T follicular helper cell (primary cell): ENCODE measurements at places on chromosomes 13 and 19.
A peak's percentile ranks its signal among the peaks of the same experiment; 100 is the strongest.

DNA sequence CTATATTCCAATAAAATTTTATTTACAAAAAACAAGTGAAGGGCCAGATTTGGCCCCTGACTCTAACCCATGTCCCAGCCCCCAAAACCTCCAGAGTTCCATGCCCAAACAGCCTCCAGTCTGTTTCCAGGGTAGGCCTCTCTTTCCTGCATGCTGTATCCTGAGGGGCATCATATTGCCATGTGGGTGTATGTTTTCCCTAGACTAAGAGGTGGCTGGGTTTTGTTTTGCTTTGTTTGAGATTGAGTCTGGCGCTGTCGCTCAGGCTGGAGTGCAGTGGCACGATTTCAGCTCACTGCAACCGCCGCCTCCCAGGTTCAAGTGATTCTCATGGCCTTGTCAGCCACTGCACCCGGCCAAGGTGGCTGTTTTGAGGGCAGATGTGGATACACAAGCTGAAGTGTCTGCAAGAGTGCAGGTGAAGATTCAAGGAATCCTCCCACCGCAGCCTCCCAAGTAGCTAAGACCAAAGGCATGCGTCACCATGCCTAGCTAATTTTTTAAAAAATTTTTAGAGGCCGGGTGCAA, 23.6 kb upstream of the LSM14A start:
- DNase-seq = no peak

DNA sequence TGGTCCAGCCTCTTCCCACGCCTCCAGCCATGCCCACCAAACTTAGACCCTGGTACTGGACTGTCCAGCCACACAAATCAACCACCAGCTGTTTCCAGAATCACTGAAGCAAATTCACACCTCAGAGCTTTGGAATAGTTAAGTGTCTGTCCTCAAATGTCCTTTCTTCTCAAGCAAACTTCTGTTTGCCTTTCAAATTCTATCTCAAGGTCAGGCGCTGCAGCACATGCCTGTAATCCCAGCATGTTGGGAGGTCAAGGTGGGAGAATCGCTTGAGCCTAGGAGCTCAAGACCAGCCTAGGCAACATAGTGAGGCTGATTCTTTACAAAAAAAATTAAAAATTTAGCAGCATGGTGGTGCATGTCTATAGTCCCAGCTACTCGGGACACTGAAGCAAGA, 19.4 kb upstream of the PRODH2 start:
- no peak for DNase-seq

DNA sequence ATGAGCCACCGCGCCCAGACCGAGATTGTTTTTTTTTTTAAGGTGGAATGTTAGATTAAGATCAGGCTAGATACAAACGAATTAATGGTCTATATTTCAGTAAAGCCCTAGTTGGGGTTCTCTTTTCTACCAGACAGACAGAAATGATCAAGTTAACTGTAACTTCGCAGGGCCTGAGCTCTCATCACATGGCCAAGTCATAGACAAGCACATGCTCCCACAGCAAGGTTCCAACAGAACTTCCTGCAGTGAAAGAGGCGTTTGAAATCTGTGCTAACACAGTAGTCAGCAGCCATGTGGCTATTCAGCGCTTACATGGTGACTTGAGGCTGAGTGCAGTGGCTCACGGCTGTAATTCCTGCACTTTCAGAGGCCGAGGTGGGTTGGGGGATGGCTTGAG, 34.7 kb upstream of the SEMA6B start:
- no peak for DNase-seq

- DNase-seq = no peak
Observed at GRCh38 chr19:16033136-16033530, 43.2 kb upstream of the TPM4 start.

DNA sequence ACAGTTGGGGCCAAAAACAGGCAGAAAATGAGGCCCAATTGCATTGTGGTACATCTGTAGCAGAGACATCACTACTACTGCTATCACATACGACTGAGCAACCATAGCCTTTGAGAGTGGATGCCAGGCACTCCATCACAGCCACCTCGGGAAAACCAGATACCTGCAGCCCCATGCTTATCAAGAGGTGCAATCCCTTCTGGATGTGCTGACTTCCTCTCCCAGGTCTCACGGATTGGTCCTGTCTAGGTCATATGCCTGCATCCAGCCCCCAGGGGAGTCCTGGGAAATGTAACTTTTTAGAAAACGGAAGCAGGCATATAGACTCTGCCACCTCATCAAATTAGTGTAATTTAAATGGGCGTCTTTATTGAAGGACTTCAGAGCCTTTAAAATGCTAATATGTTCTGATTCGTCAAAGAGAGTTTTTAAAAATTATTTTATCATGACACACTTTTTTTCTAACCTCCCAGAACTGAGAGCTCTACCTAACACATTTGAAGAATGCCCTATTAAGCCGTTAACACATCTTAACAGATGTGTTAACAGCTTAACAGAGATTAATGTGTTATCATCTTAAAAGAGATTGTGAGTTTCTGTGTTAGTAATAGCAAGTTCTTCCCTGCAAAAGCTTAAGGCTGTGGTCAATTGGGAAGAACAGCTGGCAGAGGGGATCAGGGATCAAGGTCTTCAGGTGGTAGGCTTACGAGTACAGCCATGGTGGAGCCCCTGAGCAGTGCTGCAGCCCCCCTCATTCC, 63.9 kb downstream of the DLEU7 start:
- no peak for DNase-seq

- DNase-seq = no peak
Observed at GRCh38 chr13:46235286-46235685, 23.6 kb downstream of the LRRC63 start.

- peak; percentile 48 for DNase-seq
Observed at GRCh38 chr19:4352701-4353121, 9.3 kb downstream of the MPND start.

GRCh38 chr19:49151267-49152118, 3.7 kb downstream of the HRC start:
- no peak for DNase-seq

GRCh38 chr19:35719402-35720162, 1.8 kb downstream of the KMT2B start:
- DNase-seq = no peak

DNA sequence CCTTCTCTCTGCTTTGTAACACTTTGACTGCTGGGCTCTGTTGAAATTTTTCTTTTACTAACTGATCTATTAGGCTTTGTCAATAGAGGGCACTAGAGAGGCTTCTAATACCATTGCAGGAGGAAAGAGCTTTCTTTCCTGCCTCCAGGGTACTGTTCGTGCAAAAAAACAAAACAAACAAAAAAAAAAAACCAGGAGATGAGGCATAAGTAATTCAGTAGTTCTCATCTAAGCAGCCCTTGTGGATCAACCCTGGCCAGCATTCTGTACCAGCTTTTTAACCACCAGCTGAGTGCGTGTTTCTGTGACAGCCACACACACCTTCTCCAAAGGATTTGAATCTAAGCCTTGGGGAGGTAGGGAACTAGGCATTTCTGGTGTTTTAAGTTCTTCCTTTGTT, 1707.6 kb upstream of the SLC10A2 start:
- no peak for DNase-seq

DNA sequence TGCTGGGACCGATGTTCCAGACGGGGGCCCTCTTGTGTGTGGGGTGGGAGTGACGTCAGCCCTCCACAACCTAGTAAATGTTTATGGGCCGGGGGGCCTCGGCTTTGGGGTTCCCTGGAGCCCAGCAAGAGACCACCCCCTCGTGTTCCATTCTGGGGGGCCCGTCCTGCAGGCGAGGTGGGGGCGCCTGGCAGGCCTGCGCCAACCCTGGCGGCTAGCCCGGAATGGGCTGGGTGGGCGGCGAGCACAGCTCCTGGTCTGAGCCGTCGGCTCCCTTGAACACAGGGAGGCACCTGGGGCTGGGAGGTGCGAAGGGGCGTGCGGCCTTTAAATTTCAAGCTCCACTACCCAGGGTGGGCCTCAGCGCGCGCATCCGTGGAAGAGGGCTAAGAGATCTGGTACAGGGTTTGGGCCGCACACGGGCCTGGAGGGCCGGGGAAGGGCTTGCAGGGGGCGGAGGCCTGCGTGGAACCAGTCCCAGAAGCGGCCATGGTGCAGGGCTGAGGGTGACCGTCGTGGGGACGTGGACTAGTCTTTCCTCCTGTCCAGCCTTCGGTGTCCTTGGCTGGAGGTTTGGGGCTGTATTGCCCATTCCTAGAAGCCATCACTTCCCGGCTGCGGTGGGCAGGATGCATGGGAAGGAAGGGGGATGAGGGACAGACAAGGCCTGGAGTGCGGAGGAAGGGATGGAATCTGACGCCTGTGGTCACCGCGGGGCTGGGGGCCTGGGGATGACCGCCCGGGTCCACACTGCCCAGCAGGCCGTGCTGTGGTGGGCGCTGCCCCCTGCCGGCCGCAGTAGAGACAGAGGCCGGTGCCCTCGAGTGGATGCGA, 11.4 kb downstream of the NDUFA11 start:
- no peak for DNase-seq

DNA sequence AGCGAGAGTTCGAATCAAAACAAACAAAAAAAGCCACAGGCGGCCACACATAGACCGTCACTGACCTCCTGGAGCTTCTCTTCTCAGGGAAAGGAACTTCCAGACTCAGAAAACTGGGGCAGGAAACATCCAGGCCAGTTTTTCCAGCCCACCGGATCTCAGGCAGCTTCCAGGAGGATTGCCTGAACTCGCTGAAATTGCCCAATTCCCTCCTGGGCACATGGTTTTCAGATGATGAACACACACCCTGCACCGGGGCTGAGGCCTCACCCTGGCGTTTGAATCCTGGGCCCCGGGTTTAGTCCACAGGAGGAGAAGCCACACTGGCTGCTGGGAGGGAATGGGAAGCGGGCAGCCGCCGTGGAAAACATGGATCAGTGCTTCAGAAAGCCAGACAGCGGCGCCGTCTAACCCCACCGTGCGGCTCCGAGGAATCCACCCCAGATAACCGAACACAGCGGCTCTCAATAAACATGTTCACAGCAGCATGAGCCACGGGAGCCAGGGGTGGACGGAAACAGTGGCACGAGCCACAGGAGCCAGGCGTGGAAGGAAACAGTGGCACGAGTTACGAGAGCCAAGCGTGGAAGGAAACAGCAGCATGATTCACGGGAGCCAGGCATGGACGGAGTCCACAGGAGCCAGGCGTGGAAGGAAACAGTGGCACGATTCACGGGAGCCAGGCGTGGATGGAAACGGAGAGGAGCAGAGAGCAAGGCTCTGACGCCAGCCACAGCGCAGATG, 18.2 kb upstream of the PTBP1 start:
- DNase-seq = no peak

GRCh38 chr13:104779311-104779993, 1713.2 kb upstream of the SLC10A2 start:
- no peak for DNase-seq

DNA sequence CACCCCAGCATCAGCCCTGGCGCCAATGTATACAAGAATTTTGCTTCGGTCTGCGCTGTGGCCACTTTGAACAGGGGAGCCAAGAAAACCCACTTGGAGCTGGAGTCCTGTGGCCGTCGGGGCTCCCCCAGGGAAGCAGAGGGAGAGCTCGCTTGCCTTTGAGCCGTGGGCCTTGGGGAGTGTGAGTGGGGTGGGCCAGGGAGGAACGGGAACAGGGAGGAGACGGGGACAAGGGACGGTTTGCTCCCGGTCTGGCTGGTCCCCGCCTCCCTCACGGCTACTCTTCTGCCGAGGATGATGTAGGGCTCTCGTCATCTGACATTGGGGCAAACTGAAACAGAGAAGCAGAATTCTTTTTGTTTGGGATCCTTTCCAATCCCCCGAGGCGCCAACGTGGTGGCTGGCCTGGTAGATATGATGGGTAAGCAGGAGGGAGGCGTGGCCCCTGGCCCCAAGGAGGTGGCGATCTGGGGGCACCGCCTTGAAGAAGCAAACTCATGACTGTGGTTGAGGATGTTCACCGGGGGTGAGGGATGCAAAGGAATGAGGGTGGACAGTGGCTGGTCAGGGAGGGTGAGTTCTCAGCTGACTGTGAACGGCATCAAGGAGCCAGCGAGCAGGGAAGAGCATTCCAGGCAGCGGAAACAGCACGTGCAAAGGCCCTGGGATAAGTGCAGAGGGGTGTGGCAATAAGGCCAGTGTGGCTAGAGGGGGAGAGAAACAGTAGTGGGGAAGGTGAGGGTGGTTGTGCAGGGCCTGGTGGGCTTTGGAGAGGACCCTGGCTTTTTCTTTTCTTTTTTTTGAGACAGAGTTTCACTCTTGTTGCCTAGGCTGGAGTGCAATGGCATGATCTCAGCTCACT, 10.9 kb upstream of the SPC24 start:
- no peak for DNase-seq

DNA sequence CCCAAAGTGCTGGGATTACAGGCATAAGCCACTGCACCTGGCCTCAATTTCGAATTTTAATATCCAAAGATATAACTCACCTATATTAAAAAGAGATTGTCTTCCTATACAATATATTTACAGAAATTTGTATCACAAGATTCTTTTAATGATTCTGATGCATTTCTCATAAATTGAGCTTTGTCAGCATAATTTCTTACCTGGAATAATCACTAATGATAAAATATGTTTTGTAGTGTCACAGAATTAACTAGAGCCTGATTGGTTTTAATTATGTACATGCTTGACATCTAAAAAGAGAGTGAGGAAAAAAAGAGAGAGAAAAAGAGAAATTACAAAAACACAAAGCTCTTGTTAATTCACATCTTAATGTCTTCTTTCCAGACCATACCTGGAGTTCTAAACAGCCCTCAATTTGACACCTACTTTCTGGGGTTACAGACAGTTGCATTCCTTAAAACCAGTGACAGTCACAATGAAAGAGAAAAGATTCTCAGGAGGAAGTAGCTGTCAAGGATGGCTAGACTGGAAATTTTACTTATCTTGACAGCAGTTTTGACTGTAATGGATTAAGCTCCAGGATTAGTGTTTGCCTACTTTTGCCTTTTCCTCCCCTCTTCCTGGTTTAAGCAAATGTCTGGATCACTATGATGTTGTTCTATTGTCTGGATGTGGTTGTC, 214.4 kb downstream of the SPRY2 start:
- no peak for DNase-seq

- DNase-seq = no peak
Observed at GRCh38 chr13:31769575-31769974, 30.2 kb downstream of the RXFP2 start.

GRCh38 chr19:18198374-18198773, 5.4 kb downstream of the MPV17L2 start:
- DNase-seq = no peak

- no peak for DNase-seq
Observed at GRCh38 chr19:13165162-13165997, 15.2 kb downstream of the IER2 start.

- DNase-seq = no peak
Observed at GRCh38 chr19:14112809-14113385, 4.7 kb downstream of the PRKACA start.
